Bronchus fibroblast of lung (primary cell): ENCODE measurements at places on chromosomes 4 and X. TPM values are rescaled to one million over a fixed set of nuclear protein-coding genes. Genes with fewer than 3 reads are reported as not detected.

TMEM271 gene
- not detected in 2 replicates for total RNA-seq

SORCS2 gene
- under 0.01 TPM in 1 of 2 replicates, not detected in the other for total RNA-seq

GLRB gene
- 3.9 and 4.2 TPM in 2 replicates for total RNA-seq

CABS1 gene
- total RNA-seq, result not detected in 2 replicates

LIMCH1 gene
- 0.34 and 2.2 TPM in 2 replicates for total RNA-seq

SSX3 gene
- total RNA-seq, result not detected in 2 replicates

REPS2 gene
- total RNA-seq, result 0.74 and 1.0 TPM in 2 replicates

PABPC4L gene
- total RNA-seq, result 0.59 and 1.0 TPM in 2 replicates

PFKFB1 gene
- 0.45 TPM in 1 of 2 replicates, not detected in the other for total RNA-seq

SPANXA1 gene
- not detected in 2 replicates for total RNA-seq

GPR82 gene
- total RNA-seq, result not detected in 2 replicates

FABP2 gene
- not detected in 2 replicates for total RNA-seq

STBD1 gene
- total RNA-seq, result 3.7 TPM in 2 replicates

SRPK3 gene
- total RNA-seq, result 0.59 and 0.84 TPM in 2 replicates

VEGFC gene
- 23.2 and 27.1 TPM in 2 replicates for total RNA-seq

CLTRN gene
- 0.15 TPM in 1 of 2 replicates, not detected in the other for total RNA-seq

GUCY2F gene
- under 0.01 TPM in 1 of 2 replicates, not detected in the other for total RNA-seq

RGN gene
- total RNA-seq, result 1.0 and 1.5 TPM in 2 replicates
